Activated CD8-positive, alpha-beta memory T cell treated with anti-CD3 and anti-CD28 coated beads for 48 hours (primary cell): ENCODE measurements at places on chromosomes 2 and 18.

- DNase-seq = no peak
These were observed 63.7 kb downstream of the UXS1 start for GRCh38 chr2:106130251-106130998.

DNA sequence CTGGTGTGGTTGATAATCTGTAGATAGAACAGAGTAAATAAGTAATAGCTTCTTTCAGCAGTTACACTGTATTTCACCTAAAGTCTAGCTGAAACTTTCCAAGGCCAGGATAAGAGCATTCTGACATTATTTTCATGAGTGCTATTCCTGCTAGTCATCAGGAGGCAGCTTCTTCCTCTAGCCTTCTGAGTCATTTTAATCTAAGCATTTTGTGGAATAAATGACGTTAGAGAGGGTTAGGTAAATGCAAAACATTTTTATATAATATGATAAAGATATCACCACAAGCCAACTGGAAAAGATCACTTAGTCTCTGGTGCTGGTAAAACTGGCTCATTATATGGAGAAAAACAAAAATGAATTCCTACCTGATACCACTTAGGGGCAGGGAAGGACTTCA is 138.5 kb downstream of the MEP1B start:
- DNase-seq = no peak

GRCh38 chr2:28282248-28282647 is 110.4 kb upstream of the FOSL2 start:
- DNase-seq = no peak

- DNase-seq = no peak
These were observed 27.2 kb downstream of the G6PC2 start for GRCh38 chr2:168928113-168928831.

DNA sequence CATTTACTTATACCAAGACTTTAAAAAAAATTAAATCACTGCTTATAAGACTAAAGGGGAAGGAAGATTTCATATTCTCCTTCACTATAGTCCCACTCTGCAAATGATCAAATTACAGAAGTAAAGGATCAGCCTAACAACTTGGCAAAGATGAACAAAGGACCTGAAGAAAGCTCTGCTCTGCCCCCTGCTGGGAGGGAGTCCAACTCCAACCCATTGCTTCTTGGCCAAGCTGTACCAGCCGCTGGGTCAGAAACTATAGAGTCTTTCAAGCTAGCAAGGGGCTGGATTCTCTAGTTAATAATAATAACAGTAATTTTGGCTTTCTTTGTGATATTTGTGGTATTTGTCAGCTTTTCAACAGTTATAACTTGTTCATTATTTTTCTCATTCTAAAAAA is 927.0 kb upstream of the CRIM1 start:
- no peak for DNase-seq

DNA sequence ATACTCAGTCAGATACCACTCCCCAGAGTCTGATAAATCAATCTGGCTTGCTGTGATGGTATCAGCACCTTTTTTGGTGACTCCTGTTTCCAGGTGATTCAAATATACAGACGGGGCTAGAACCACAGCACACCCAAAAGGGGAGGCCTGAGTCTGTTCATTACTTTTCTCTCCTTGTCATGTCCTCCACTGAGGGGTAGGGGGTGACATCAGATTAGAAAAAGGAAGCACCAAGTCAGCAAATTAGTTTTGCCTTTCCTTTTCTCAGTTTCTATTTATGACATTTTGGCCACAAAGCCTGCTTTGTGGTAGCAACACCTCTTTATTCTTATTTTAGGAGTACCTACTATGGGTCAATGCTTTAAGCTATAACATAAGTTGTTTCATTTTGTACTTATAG is 127.4 kb downstream of the CCDC102B start:
- no peak for DNase-seq

DNA sequence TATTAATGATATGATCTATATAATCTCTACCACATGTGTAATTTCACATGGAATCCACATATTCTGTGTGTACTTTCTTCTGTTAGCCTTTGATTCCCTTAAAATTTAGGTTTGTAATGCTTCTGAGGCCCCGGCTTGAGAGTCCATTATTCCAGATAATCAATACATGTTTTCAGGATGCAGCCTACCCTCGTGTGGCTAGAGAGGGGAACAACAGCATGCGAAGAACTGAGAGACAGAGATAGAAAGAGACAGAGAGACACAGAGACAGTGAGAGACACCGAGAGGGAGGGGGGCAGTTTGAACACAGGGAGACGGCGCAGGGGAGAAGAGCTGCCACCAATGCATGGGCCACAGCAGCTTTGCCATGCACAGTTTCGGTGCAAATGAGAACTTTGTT is 185.4 kb downstream of the SNTG2 start:
- no peak for DNase-seq

GRCh38 chr18:34864836-34865497 is 154.9 kb downstream of the DTNA start:
- DNase-seq = no peak

DNA sequence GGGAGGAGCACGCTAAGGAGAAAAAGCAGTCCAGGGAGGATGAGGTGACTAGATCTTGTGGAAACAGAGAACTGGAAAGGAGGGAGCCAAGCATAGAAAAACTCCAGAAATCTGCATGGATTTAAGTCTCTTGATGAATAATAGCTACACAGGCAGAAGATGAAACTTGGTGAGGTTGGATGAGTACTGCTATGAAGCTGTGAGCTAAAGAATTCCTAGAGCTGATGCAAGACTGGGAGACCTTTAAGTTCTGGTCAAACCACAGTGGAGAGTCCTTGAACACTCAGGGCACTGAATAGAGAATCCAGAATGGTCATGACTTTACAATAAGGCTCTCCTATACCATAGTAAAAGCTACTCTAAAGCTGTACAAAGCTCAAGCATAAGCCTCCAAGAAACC is 18.4 kb upstream of the PIEZO2 start:
- DNase-seq = no peak

- DNase-seq = no peak
These were observed 27.9 kb downstream of the AOX1 start for GRCh38 chr2:200613692-200614091.

DNA sequence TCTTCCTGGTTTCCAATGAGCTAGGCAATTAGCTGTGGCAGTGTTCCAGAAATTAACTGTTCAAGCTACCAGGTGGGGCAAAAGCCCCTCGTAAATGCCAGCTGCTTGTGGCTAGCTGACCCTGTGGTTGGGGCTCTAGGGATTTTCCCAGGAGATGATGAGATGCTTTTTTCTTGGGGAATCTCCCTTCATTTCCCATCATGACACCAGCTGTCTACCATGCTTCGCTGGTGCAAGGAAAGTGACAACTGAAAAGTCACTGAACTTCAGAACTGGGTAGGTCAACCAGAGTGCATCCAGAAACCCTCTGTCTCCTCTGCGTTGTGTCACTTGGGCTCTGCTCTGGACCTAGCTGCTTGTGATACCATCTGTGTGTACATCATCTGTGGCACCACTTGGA is 386.5 kb upstream of the DCC start:
- DNase-seq = no peak

DNA sequence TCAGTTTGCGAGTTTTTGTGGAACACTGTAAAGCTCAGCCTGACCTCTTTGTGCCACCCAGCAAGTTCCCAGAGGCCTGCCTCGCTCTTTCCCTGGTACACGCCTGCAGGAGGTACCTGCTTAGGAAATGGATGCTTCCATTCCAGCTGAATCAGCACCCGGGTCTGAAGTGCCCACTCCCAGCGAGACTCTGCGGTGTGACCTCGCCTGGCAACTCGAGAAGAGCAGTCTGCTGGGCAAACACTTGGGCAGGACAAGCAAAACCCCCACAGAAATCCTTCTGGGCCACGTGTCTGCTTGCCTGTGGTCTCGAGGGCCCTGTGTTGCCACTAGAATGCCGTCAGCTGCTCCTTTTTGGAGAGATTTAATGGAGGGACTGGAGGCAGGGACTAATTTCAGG is 127.6 kb downstream of the MAPK4 start:
- no peak for DNase-seq

DNA sequence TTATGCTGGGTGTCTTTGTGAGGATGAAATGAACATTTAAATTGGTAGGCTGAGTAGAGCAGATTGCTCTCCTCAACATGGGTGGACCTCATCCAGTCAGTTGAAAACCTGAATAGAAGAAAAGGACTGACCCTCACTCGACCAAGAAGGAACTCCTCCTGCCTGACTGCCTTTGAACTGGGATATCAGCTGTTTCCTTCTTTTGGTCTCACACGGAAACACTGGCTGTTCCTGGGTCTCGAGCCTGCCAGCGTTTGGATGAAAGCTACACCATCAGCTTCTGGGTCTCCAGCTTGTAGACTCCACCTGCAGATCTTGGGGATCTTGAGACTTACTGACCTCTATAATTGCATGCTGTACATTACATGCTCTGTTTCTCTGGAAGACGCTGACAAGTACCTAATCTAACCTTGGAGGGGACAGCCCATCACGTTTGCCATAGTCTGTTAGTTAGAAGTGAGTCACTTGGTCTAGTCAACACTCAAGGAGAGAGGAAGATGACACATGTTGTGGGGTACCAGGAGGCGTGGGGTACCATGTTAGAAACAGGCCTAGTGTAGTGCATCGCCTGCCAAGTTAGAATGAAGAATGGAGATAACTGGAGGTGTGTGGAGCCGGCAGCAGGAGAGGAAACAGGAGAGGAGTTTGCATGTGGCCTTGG is 267.0 kb downstream of the MREG start:
- DNase-seq = no peak

DNA sequence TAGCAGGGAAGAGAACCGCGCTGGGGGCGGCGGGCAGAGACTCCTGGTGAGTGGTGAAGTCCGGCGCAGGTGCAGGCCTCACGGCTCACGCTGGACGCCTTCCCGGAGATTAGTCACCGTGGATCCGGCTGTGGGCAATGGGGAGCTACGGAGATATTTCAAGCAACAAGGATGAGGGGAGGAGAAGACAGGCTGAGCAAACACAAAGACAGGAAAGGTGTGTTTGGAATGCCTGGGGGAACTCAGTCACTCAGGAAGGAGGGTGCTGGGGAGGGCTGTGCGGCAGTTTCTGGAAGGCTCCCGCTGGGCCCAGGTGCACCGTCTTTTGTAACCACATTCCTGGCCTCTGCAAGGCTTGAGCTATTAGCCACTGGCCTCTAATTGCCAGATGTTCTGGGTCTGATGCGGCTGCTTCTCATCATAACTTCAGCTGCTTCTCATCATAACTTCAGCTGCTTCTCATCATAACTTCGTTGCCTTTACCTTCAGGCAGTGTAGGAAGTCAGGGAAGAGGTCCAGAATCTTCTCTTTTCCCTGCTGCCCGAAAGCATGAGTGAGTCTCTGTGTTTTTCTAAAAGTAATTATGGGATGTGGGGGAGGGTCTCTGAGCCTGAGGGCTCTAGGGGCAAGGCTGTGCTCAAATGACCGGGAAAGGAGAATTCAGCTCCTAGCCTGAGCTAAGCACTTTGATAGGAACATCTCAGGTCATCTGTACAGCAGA is 118.9 kb downstream of the PXDN start:
- no peak for DNase-seq

DNA sequence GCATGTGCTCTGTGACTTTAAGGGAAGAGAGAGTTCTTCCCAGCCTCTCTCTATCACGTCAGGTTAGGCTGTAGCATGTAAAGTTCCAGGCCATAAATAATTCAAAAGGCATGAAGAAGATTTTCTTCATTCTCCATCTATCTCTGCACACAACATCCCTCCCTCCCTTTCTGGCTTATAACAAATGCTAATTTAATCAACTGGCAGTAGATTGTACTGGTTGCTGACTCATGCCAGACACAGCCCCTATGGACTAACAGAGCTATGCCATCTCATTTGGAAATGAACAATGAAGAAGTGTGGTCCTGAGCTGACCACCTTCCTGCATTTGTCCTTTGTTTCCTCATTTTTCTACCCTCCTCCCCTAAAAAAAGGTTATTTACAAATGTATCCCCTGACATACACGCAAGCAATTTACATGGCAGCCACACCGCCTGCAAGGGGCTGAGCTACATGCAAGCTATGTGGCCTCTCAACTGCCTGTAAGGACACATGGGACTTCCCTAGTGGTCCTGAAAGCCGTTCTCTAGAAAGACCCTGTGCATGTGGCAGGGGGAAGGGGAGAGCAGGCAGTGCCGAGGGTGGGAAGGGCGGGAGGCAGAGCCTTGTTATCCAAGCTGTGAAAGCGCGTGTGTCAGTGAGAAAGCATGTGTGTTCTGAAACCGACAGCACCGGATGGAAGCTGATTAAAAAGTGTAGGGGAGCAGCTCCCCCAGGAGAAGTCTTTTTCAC is 90.9 kb upstream of the KLF7 start:
- no peak for DNase-seq

GRCh38 chr18:26868968-26869586 is 3.6 kb upstream of the AQP4 start:
- DNase-seq = no peak

DNA sequence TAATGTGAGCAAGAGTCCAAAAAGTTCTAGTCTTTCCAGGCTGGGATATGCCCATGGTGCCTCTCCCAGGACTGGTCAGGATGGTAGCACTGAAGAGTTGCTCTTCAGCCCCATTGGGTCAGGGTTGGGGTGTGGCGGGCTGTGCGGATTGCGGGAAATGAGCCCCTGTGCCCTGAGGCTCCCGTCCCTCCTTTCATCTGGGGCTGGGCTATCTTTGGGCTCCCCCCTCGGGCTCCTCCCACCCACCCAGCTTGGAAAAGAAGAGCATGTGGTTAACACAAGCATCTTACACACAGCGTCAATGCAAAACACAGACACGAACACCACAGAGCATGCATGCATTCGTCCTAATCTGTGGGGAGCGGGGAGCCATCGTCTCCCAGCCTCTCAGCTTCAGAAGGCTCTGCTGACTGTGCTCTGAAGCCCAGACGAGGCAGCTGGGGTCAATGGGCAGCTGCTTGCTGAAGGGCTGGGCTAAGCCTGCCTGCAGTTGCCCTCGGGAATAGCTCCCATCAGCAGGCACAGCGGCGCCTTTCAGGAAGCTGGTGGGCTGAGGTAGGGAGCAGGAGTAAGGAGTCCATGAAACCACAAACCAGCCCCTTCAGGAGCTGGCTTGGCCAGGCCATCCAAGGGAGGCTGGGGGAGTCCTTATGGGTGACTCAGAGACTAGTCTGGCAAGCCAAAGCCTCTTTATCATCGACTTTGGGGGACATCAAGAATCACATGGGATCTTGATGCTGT is 112.9 kb downstream of the CLIP4 start:
- no peak for DNase-seq

GRCh38 chr2:47091118-47091517 is 64.0 kb downstream of the STPG4 start:
- no peak for DNase-seq

DNA sequence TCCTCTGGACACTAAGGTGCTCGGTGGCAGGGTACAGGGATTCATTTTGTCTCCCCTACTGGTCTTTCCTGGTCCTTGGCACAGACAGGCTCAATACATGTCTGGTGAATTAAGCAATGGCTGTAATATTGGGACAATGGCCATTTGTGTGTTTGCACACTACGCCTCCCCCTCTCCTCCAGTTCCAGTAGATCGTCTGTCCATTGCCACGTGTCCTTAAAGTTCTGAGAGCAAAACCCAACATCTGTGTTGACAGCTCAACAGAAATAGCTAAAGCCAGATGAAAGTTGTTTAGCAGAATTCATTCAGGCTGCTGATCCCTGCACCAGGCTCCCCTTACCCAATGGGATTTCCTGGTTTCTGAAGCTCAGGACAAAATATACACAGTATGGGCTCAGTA is 9.0 kb upstream of the FABP1 start:
- no peak for DNase-seq

- DNase-seq = no peak
These were observed 179.5 kb upstream of the PARD3B start for GRCh38 chr2:204365811-204366210.
